ENCODE measurements at places on chromosomes 12 and 14. TPM values are rescaled to one million over a fixed set of nuclear protein-coding genes. Genes with fewer than 3 reads are reported as not detected.
A peak's percentile ranks its signal among the peaks of the same experiment; 100 is the strongest.

The ST8SIA1 gene
- 0.15 TPM for total RNA-seq

The FAM181A gene
- total RNA-seq: not detected

The MGAT4C gene
- 0.02 TPM for total RNA-seq

The LGR5 gene
- 13.8 TPM for total RNA-seq

The AQP5 gene
- total RNA-seq: not detected

The IFNG-AS1 gene
- total RNA-seq: not detected

GRCh38 chr12:9706086-9706685 is 26.7 kb downstream of the CLECL1 start:
- no peaks in the 10 kb centered on the region for H3K27me3 ChIP-seq
- no peaks in the 10 kb centered on the region for H3K36me3 ChIP-seq
- no peaks in the 10 kb centered on the region for H3K4me1 ChIP-seq
- no peak overlapping the region for H3K27ac ChIP-seq
- no peak for DNase-seq
- H3K4me3 ChIP-seq: no peak overlapping the region

GRCh38 chr14:98582276-98582675 is 689.7 kb downstream of the BCL11B start:
- no peak overlapping the region for H3K4me3 ChIP-seq
- H3K27ac ChIP-seq: no peak overlapping the region
- H3K27me3 ChIP-seq: no peaks in the 10 kb centered on the region
- no peaks in the 10 kb centered on the region for H3K4me1 ChIP-seq
- no peaks in the 10 kb centered on the region for H3K36me3 ChIP-seq

GRCh38 chr14:23530375-23531055 is 21.1 kb downstream of the ZFHX2 start:
- peaks cover 17% of the 10 kb centered on the region for H3K36me3 ChIP-seq
- peak overlapping the region; percentile 54 for H3K27ac ChIP-seq
- no peak overlapping the region for H3K4me3 ChIP-seq
- H3K4me1 ChIP-seq: no peaks in the 10 kb centered on the region
- H3K27me3 ChIP-seq: no peaks in the 10 kb centered on the region
- DNase-seq: no peak

GRCh38 chr12:51185171-51185717 is 12.3 kb upstream of the TFCP2 start:
- no peak overlapping the region for H3K4me3 ChIP-seq
- peaks cover 8% of the 10 kb centered on the region for H3K4me1 ChIP-seq

GRCh38 chr12:64785838-64786237 is 26.6 kb upstream of the GNS start:
- no peak overlapping the region for H3K4me3 ChIP-seq
- H3K36me3 ChIP-seq: no peaks in the 10 kb centered on the region
- peaks cover 10% of the 10 kb centered on the region for H3K4me1 ChIP-seq
- no peak overlapping the region for H3K27ac ChIP-seq

DNA sequence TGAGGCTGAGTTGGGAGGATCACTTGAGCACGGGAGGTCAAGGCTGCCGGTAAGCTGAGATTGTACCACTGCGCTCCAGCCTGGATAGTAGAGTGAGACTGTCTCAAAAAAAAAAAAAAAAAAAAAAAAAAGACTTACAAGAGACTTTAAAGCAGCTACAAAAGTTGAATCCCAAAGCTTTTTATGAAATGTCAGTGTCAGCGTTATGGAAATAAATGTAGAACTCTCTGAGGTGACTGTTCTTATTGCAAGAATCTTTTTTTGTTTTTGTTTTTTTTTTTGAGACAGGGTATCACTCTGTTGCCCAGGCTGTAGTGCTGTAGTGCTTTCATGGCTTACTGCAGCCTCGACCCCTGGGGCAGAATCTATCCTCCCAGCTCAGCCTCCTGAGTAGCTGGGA is 17.2 kb downstream of the FUT8 start:
- DNase-seq: no peak
- H3K4me3 ChIP-seq: no peak overlapping the region

DNA sequence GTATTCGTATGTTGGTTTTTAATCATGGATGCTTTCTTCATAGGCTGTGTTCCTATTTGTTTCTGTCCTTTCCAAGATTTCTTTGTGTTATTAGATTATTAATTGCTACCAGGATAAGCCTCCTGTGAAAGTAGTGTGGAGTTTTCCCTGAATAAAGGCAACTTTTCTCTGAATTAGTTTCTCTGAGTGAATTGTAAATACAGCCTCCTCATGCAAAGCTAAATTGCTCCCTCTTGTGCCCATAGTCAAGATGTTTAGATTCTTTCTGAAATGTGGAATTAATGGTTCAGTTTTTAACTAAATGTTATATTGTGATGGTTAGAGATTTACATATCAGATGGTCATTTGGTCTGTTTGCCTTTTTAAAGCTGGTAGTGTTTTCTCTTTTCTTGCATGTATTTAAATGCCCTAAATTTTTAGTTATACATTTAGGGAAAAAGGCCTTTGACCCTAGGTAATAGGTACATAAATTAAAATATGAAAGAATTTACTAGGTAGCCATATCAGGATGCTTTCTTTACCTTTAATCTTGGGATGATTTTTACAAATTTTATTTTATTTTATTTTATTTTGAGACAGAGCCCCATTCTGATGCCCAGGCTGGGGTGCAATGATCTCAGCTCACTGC is 8.9 kb downstream of the APAF1 start:
- peaks cover 21% of the 10 kb centered on the region for H3K36me3 ChIP-seq
- H3K4me1 ChIP-seq: peaks cover 12% of the 10 kb centered on the region
- no peak overlapping the region for H3K4me3 ChIP-seq
- no peak overlapping the region for H3K27ac ChIP-seq
- no peaks in the 10 kb centered on the region for H3K27me3 ChIP-seq
- DNase-seq: no peak

- no peaks in the 10 kb centered on the region for H3K27me3 ChIP-seq
- DNase-seq: no peak
- H3K4me1 ChIP-seq: peaks cover 8% of the 10 kb centered on the region
- no peak overlapping the region for H3K27ac ChIP-seq
- H3K4me3 ChIP-seq: no peak overlapping the region
Measured at GRCh38 chr12:7884689-7885088, 12.0 kb upstream of the SLC2A14 start.

DNA sequence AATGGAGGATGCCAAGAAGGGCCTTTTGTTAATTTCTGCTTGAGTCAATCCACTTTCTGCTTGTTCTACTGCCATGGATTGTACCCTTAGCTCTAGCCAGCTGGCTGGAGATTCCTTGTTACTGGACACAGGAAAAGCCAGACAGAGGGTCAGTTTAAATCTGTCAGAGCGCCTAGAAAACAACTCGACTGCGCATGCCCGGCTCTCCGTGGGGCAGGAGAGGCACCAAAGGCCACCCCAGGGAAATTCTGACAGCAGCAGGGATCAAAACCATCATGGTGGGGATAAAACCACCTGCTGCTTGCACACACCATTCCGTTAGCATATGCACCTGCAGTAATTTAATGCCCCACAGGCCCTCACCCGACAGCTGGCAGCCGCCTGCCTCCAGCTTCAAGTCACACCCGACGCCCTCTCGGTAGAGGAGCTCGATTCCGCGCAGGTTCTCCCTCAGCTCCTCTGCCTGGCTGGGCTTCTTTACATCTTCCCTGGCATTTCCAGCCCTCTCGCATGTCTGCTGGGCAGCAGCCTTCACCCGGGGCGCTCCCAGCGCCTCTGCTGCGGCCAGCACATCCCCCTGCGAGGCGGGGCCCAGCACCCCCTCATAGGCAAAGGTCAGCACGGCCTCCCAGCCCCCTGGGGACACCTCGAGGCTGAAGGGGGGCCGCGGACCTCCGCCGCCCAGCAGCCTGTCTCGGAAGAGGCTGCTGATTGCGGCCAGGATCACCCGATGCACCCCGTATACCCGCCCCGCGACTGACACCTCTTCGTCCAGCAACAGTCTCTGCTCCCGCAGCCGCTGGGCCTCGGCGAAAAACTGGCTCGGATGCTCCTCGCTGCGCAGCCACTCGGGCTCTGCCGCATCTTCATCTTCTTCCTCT is 1.0 kb downstream of the KLHL33 start:
- no peak overlapping the region for H3K27ac ChIP-seq
- DNase-seq: no peak
- H3K4me1 ChIP-seq: peaks cover 10% of the 10 kb centered on the region
- no peaks in the 10 kb centered on the region for H3K36me3 ChIP-seq
- peaks cover under 1% of the 10 kb centered on the region for H3K27me3 ChIP-seq

GRCh38 chr14:88005050-88005481 is at the start of gene GPR65:
Gene GPR65 (plus strand): TSS chr14:88005135. CDS start chr14:88010848, 5,713 bp downstream.
- H3K27ac ChIP-seq: no peak within 1 kb of the TSS
- peaks cover 1% of the 10 kb centered on the region for H3K27me3 ChIP-seq
- no peaks in the 10 kb centered on the region for H3K36me3 ChIP-seq
- no peak within 1 kb of the TSS for H3K4me3 ChIP-seq
- H3K4me1 ChIP-seq: no peaks in the 10 kb centered on the region
- DNase-seq: no peak

Data from chondrocyte (in vitro differentiated cells).